ENCODE measurements at places on chromosomes 13 and 19.
A peak's percentile ranks its signal among the peaks of the same experiment; 100 is the strongest.

DNA sequence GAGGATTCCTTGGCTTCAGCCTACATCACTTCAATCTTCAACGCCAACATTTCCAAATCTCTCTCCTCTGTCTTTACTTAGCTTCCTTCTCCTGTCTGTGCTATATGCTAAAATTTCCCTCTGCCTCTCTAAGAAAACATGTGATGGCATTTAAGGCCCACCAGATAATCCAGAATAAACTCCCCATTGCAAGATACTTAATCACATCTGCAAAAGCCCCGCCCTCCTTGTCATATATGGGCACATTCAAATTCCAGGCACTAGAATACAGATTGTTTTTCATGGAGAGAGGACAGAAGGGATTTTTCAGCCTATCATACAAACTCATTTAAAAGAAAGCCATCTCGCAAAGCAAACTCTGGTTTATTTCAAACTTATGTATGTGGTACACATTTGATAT is 16.2 kb downstream of the ARGLU1 start:
- DNase-seq = no peak

GRCh38 chr19:6769006-6769619 is 1.9 kb upstream of the SH2D3A start:
- no peak for DNase-seq

DNA sequence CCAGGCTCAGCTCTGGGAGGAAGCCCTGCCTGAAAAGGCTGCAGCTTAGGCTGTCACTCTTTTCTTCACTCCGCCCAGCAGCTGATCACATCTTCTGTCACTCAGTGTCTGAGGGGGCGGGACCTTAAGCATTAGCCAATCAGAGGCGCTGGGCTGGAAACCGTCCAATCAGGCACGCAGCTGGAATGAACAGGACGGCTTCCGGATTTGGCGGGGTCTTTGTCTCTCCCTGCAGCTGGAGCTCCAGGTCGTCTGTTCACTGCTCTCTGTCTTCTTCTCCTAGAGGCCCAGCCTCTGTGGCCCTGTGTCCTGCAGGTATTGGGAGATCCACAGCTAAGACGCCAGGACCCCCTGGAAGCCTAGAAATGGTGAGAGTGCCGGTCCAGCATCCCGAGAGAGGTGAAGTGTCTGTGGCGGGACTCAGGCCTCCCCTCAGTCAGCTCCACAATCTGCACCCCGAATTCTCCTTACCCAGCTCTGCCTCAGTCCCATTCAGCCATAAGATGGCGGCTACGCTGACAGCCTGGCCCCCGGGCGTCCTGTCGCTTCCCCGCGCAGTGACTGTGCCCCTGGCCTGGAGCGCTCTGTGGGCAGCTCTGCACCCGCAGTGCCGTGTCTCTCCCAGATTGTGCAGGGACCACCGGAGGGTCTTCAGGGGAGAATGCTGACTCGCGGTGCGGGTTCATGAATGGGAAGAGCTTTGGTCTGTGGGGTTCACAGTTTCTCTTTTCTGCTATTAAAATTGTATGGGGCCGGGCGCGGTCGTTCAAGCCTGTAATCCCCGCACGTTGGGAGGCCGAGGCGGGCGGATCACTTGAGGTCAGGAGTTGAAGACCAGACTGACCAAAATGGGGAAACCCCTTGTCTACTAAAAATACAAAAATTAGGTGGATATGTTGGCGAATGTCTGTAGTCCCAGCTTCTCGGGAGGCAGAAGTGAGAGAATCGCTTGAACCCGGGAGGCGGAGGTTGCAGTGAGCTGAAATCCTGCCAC is at the start of gene ZNF66:
Gene ZNF66 (plus strand): TSS at position 222 of the 994 bp plus-strand sequence. CDS start 144 bp downstream, at position 366.
- peak; percentile 91 for DNase-seq

- DNase-seq = no peak
Measured at GRCh38 chr19:10966809-10967208, 6.0 kb downstream of the SMARCA4 start.

- DNase-seq = no peak
Measured at GRCh38 chr19:44772959-44773358, 4.7 kb upstream of the CBLC start.

GRCh38 chr19:6707011-6707657 is 13.3 kb downstream of the C3 start:
- no peak for DNase-seq

GRCh38 chr13:106958621-106959048 is 390.7 kb upstream of the ARGLU1 start:
- DNase-seq = no peak

- DNase-seq = no peak
Measured at GRCh38 chr13:36536546-36536945, 104.3 kb downstream of the CCNA1 start.

GRCh38 chr19:42185277-42185676 is 32.2 kb downstream of the DEDD2 start:
- no peak for DNase-seq

- DNase-seq = no peak
Measured at GRCh38 chr19:17214508-17215126, 540 bp upstream of the USE1 start.

DNA sequence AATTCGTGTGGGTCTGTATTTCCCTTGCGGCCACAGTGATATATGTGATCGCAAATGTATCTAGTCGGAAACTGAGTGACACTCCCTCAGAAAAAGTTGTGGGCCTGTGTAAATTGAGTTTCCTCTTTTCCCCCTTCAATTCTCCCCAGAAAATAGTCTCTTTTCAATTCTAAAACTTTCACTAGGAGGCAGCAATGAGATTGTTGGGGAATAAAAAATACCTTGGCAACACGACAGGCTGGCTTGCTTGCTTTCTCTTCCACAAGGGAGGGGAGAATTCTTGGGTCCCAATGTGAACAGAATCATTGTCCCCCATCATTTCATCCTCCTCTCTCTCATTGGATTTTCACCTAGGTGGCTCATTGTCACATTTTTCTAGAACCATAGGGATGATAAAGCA is 3.7 kb upstream of the SOX21 start:
- no peak for DNase-seq

DNA sequence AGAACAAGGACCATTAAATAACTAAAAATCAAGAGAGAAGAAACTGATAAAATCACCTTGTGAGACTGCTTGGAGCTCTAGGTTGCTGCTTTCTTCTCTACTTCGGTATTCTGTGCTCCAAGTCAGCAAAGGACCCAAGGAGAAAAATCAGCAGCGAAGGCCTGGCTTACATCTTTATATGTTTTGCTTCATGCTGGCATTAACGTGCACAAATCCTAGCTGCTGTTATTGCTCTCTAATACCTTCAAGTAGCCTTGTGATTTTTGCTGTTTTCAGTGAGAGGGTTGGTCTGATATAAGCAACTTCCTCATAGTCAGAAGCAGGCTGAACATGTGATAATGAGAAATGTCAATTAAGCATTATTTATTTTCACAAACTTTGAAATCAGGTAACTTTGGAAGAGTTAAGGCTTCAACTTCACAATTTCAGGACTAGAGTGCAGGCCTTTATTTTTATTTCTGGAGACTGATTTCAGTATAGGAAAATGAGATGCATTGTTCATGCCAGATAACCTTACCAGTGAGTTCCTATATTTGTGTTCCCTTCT is 365.1 kb downstream of the SLC7A1 start:
- no peak for DNase-seq

DNA sequence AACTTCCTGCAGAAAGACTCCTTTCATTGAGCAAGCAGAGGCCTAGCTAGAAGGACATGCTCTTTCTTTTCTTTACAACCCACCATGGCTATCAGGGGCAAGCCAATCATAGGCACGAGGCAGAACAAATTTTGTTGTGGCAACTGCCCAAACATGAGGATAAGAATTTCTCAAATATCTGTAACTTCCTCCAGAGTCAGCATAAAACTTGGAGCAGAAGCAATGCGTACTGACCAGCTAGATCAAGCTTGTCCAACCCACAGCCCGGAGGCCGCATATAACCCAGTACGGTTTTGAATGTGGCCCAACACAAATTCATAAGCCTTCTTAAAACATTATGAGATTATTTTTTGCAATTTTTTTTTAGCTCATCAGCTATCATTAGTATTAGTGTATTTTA is 87.0 kb upstream of the SOX21 start:
- DNase-seq = no peak

DNA sequence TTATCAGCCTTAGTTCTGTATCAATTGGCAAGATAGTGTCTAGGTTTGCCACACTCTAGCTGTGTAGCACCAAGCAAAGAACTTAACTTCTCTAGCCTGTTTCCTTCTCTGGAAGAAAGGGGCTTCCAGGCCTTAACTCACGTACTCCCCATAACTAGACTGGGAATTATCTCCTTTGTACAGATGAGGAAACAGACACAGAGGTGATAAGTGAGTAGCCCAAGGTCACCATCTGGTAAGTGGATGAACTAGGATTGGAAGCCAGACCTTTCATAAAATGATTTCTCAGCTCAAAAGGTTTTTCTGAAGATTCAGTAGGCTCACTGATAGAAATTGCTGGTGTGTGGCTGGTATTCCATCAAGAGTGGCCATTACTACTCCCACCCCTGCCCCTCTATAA is 3.1 kb downstream of the ZNF428 start:
- no peak for DNase-seq

GRCh38 chr13:78998630-78999315 is 339.8 kb upstream of the OBI1 start:
- DNase-seq = no peak

GRCh38 chr13:33194820-33195692 is 90.5 kb downstream of the STARD13 start:
- no peak for DNase-seq

GRCh38 chr19:43554317-43554895 is 20.9 kb downstream of the XRCC1 start:
- DNase-seq = no peak

DNA sequence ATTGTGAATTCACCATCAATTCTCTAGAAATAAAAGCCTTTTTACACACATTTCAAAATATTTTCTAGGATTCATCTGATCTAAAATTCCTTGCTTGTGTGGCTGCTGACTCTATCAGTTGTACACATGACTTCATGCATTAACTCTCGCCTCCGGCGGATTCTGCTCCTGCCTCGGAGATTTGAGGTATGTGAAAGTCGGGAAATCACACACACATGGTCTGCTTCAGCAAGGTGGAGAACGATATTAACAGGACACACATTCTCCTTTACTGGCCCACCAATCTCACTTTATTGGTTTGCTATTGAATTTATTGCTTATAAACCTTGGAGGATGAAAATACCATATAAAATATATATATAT is 855.7 kb downstream of the SLITRK5 start:
- no peak for DNase-seq

DNA sequence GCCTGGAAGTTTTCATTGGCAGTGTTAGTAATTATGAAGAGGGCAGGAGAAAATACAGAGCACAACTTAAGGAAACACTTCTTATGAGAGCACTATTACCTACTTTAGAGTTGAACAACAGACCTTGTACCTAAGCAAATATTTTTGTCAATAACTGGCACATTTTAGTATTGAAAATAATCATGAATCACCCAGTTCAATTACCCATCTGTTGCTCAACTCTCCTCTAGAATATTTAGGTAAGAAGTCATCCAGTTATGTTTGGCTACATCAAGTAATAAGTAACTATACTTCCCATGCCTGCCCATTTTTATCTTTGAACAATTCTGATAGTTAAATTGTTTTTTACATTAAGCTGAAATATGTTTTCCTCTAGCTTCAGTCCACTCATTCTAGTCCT is 893.4 kb downstream of the DIAPH3 start:
- no peak for DNase-seq

DNA sequence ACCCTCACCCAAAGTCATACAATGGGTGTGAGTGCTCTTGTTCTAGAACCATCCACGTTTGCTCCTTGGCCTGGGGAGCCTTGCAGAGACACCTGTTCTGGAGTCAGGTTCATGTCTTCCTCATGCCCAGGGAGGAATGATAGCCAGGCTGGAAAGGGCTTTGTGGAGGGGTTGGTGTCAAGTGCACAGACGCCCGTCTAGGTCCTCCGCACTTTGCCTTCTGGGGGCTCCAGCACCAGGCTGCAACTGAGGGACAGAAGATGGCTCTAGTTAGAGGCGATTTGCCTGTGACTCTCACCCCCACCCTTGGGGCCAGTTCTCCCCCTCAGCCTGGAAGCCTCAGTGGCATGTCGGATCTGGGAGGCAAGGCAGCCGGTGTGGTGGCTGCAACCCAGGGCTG is 47.2 kb upstream of the ZNF536 start:
- no peak for DNase-seq

DNA sequence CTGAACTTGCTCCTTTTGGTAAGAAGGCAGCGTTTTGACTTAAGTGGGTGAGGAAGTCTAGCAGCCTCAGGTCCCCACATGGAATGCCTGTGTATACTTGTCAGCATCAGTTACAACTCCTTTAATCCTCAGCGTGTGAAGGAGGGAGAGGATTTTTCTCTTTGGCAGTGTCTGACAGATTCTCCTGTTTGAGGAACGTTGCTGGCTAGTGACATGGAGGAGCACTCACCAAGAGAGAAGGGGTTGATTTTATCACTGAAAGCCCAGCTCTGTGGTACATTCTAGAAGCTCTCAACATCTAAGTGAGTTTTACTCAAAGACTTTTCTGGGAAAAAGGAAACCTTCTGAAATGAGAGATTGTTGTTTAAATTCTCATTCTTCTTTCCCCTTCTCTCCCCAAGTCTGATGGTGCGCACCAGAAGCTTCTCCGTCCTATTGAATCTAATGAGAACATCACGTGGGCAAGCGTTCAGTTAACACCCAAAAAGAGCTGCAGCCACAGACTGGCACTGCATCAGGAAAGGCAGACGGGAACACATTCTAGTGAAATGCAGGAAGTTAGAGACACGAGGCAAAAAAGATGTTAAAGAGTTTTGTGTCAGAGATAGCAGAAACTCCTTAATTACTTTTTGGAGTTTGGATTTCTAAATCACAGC is 58.2 kb downstream of the GJA3 start:
- no peak for DNase-seq

GRCh38 chr19:15199661-15200552 is 888 bp downstream of the NOTCH3 start:
- DNase-seq = no peak

- DNase-seq = no peak
Measured at GRCh38 chr19:18013210-18014111, 5.5 kb downstream of the ARRDC2 start.

GRCh38 chr19:49445997-49446396 is 4.7 kb upstream of the SLC17A7 start:
- no peak for DNase-seq

DNA sequence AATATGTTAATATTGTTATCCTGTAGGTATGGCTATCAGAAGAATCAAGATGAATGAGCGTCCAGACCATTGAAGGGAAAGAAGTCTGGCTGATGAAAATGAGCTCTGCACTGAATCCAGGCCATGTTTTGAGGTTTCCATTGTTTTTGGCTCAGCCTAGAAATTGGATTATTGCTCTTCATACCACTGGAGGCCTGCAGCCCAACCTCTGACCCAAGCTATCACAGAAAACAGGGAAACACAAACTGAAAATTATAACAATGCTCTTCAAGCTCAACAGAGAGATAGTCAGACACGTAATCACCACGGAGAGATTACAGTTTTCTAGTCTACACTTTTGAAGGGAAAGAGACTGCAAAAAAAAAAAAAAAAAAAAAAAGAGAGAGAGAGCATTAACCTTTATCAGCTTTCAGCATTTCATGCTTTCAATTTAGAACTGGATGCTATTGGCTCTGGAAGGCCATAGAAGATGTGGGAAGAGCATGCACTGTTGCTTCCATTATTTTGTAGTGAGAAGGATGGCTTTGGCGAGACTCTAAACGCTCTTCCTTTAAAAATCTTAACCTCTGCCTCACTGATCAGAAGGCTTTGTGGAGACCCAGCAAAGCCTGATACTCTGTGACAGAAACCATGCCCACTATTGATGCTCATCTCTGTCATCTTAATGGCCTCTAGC is 10.8 kb downstream of the EDNRB start:
- DNase-seq = no peak

GRCh38 chr19:38483016-38483630 is 49.6 kb downstream of the RYR1 start:
- DNase-seq = no peak

Data from stimulated activated CD4-positive, alpha-beta T cell treated with anti-CD3 and anti-CD28 coated beads, Interleukin-2, amount 100 ng/mL, for 24 hours (primary cell).